ENCODE measurements at places on chromosomes 4 and X.

GRCh38 chr4:56169061-56169460 lies 218.2 kb downstream of the AASDH start:
- DNase-seq = no peak

DNA sequence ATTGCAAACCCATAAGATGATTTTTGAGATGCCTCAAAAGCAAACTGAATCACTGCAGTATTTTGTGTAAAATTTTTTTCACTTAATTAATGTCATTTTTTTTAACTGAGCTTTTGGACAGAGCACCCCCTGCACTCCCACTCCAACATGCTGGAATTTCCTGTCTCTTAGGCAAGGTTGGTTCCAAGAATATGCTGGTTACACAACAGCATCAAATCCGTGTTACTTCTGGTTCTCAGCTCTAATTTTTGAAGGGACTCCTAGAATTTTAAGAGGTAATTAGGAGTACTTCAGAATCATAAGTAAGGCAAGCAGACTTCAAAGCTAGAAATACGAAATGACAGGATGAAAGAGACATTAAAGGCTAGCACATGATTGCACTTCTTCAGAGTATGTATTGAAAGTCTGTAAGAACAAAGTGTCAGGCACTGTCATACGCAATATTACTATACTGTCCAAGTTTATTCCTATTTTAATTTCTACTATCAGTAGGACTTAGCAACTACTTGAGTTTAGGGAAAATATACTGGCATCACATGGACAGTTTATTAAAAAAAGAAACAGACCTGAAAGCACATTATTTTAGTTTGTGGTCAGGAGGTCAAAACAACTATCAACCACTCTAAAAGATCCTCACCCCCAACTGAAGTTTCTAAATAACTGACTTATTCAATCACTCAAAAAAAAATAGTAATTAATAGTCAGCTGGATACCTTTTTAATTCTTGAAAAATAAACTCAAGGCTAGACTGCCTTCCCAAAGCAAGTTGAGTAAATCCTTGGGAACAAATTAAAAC lies 1.6 kb upstream of the JCHAIN start:
- no peak for DNase-seq

- no peak for DNase-seq
These were observed 160.7 kb upstream of the LDB2 start for GRCh38 chr4:17058916-17059741.

GRCh38 chr4:113773756-113774155 lies 12.2 kb upstream of the CAMK2D start:
- no peak for DNase-seq

Data from NT2/D1 (cell line).